ENCODE measurements at places on chromosomes 11 and 22.

GRCh38 chr11:2761131-2762030 is 61.6 kb upstream of the KCNQ1OT1 start:
- no peak for DNase-seq

DNA sequence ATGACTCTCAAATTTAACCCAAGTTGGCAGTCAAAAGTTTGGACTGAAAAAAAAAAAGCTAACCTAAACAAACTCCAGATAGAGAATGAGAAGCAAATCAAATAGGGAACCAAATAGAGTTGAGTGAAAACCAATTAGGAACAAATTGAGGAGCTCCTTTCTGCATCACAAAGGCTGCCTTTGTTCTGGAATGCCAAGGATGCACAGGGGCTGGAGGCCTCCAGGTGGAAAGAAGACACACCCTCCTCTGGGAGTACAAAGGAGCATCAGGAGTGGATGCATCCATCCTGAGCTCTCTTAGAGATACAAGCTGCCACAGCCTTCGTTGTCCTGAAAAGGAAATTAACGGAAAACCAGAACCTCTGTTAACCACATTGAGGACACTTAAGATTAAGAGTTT is 73.3 kb downstream of the MRGPRX1 start:
- DNase-seq, result no peak

DNA sequence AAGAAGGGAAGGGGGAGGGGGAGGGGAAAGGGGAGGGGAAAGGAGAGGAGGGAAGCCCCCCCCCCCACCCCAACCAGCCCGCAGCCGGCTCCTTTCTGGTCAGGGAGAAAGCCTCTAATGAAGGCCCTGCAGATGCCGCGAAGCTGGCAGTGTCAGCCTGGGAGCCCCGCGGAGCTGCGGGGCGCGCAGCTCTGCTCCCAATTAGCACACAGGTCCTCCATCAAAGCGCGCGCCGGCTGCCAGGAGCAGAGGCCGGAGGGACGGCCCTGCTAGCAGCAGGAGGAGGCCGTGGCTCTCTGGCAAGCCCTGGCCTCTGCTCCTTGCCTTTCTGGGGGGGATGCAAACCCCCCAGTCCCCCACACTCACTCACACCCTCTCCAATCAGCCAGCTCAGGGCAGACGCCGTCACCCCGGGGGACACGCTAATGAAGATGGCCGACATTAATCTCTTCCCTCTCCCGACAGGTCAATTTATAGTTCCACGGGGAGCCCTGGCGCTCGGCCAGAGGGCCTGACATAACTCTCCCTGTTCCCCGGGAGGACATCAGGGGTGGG is 70.5 kb upstream of the TCF20 start:
- no peak for DNase-seq

GRCh38 chr11:8096575-8096974 is 15.6 kb downstream of the TUB start:
- no peak for DNase-seq

DNA sequence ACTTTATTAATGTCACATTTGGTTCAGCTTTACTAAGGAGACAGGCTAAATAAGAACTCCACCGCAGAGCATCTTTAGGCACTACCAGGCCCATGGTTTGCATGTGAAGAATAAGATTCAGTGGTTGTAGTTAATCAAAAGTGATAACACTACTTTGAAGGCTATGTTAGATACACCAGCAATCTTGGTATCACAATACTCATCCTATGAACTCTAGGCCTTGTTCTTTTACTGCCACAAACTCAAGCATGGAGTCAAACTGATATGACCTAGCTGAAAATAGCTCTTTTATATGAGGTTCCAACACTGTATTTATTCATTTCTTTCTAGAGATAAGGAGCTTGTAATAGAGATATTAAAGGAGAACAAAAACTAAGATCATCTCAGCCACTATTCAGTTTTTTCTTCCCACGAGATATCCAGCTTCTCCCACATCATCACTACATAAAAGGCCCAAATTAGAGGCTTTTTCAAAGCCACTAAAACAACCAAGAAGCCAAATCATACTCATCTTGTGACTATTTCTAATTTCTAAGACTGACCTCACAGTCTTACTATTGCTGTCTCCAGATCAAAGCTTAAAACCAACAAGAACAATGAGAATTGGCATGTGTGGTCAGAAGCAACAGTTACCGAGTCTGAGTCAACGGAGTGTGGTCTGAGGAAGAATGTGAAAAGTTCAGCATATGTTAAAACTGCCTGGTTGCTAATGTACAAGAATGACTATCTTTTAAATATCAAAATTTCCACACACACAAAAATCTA is 25.1 kb upstream of the GUCY1A2 start:
- no peak for DNase-seq

GRCh38 chr11:2860636-2861035 is 24.9 kb downstream of the CDKN1C start:
- no peak for DNase-seq

GRCh38 chr11:107197932-107198331 is 179.7 kb upstream of the GUCY1A2 start:
- no peak for DNase-seq

All from stimulated activated CD4-positive, alpha-beta T cell treated with anti-CD3 and anti-CD28 coated beads, Interleukin-15, amount 100 ng/mL, for 1 hour (primary cell).